ENCODE measurements at places on chromosomes 3 and 15. TPM values are rescaled to one million over a fixed set of nuclear protein-coding genes. Genes with fewer than 3 reads are reported as not detected.
A peak's percentile ranks its signal among the peaks of the same experiment; 100 is the strongest.

- DNase-seq, result no peak
- peaks cover 100% of the 10 kb centered on the region for H3K36me3 ChIP-seq
- H3K4me1 ChIP-seq, result no peaks in the 10 kb centered on the region
- H3K27ac ChIP-seq, result no peak overlapping the region
Measured at GRCh38 chr3:122548076-122548475, 16.0 kb downstream of the PARP9 start.

The KCNAB1 gene
- 2.5 TPM for polyA plus RNA-seq

DNA sequence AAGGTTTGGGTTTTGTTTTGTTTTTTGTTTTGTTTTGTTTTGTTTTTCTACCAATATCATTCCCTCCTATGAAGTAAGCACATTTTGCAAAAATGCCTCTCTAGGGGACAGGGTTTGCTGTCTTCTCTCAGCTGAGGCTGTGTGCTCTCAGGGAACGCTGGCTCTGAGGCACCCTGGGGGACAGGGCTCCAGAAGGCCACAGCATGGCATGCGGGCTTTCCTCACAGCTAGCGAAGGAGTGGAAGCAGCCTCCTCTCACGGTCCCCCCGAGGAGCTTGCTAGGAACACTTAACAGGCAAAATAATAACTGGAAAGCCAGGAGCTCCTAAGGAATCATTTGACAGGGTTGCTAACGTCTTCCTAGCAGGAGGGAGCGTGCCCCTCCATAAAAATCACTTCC lies 227.7 kb upstream of the ST8SIA2 start:
- H3K4me1 ChIP-seq, result peaks cover 17% of the 10 kb centered on the region
- H3K4me3 ChIP-seq, result no peak overlapping the region
- H3K27me3 ChIP-seq, result no peaks in the 10 kb centered on the region
- no peak for DNase-seq
- H3K36me3 ChIP-seq, result no peaks in the 10 kb centered on the region

The KCNMB2 gene
- 2.8 TPM for polyA plus RNA-seq

GRCh38 chr3:4730719-4731118 lies 237.6 kb downstream of the ITPR1 start:
- H3K27ac ChIP-seq, result no peak overlapping the region

The RYR3 gene
- polyA plus RNA-seq, result 0.06 TPM

- no peak overlapping the region for H3K27ac ChIP-seq
- no peak for DNase-seq
- H3K27me3 ChIP-seq, result no peaks in the 10 kb centered on the region
- H3K36me3 ChIP-seq, result peaks cover 34% of the 10 kb centered on the region
- no peak overlapping the region for H3K4me3 ChIP-seq
Measured at GRCh38 chr3:136122006-136122405, 74.1 kb downstream of the MSL2 start.

The GHSR gene
- not detected for polyA plus RNA-seq

The FBLN2 gene
- polyA plus RNA-seq, result 55.9 TPM

- no peak for DNase-seq
- H3K4me1 ChIP-seq, result peaks cover 3% of the 10 kb centered on the region
- peak overlapping the region; percentile 61 for H3K4me3 ChIP-seq
- peaks cover 8% of the 10 kb centered on the region for H3K27me3 ChIP-seq
- H3K27ac ChIP-seq, result peak overlapping the region; percentile 96
- peaks cover 19% of the 10 kb centered on the region for H3K36me3 ChIP-seq
Measured at GRCh38 chr15:96331945-96332636, 1.6 kb downstream of the NR2F2 start.

DNA sequence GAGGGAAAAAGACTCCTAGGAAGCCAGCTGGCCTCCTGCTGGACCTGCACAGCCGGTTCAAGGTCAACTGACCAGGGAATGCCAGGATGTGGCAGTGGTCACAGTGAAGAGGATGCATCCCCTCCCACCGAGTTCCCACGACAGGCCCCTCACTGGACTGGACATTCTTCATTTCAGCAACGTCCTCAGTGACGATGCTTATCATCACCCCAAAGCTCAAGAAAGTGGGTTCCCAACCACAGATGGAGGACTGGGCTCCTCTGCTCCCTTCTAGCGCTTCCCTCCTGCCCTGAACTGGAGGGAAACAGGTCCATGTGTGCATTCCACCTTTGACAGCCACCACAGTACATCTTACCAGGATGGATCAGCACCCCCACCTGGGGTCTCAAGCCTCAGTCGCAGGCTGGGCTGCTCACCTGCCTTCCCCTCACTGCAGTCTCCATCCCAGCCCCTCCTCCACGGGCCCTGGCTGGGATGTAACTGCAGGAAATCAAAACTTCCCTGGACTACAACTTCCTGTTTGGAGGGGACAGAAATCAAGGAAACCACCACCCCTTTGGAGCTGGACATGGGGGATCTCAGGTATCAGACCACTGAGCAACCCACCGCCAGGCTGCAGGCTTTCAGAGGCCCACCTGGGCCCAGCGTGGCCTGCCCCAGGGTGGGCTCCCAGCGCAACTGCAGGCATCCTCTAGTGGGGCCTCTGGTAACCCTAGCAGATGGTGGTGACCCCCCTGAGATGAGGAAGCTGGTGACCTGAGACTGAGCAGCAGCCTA lies 7.3 kb downstream of the CALML4 start:
- H3K27ac ChIP-seq, result peak overlapping the region; percentile 5
- H3K4me1 ChIP-seq, result peaks cover 4% of the 10 kb centered on the region
- DNase-seq, result no peak
- H3K4me3 ChIP-seq, result no peak overlapping the region

The NEK10 gene
- polyA plus RNA-seq, result 0.36 TPM

GRCh38 chr3:134249935-134250716 lies 533 bp downstream of the RYK start:
- peak overlapping the region; percentile 89 for H3K27ac ChIP-seq
- peak; percentile 68 for DNase-seq
- peaks cover 3% of the 10 kb centered on the region for H3K4me1 ChIP-seq
- H3K27me3 ChIP-seq, result no peaks in the 10 kb centered on the region
- H3K36me3 ChIP-seq, result no peaks in the 10 kb centered on the region
- peak overlapping the region; percentile 64 for H3K4me3 ChIP-seq

DNA sequence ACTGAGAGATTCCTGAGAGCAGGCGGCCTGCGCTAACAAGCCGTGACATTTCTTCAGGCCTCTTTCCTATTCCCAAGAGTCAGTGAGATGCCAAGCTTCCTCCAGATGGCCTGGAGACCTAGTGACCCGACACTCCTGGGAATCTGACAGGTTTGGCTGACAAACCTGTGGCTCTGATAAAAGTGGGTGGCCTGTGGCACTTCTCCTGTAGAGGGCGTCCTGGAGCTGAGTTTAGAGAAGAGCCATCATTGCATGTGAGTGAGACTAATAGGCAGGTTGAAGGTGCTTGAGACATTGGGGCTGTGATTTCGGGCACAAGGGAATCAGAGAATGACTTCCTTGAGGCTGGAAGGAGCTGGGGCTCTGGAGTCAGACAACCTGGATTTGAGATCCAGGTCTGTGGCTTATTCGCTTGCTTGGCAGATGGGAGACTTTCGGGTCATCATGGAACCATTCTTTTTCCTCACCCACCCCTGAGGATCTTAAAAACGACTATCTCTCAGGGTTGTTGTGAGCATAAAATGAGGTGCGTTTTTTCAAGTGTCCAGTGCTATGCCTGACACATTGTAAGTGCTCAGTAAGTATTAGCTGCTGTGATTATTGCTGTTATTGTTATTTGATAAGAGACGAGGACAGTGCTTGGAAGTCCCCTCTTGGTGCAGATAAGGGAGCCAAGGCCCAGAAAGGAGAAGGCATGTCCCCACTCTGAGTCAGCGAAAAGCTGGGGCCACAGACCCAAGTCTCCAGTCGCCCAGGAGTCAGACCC lies 77.2 kb downstream of the SCN10A start:
- H3K36me3 ChIP-seq, result no peaks in the 10 kb centered on the region
- DNase-seq, result no peak
- no peaks in the 10 kb centered on the region for H3K27me3 ChIP-seq
- no peaks in the 10 kb centered on the region for H3K4me1 ChIP-seq

The TMEM266 gene
- not detected for polyA plus RNA-seq

GRCh38 chr15:61037031-61037430 lies 192.1 kb downstream of the RORA start:
- no peaks in the 10 kb centered on the region for H3K27me3 ChIP-seq
- no peak overlapping the region for H3K27ac ChIP-seq
- no peak for DNase-seq
- peaks cover 50% of the 10 kb centered on the region for H3K4me1 ChIP-seq

DNA sequence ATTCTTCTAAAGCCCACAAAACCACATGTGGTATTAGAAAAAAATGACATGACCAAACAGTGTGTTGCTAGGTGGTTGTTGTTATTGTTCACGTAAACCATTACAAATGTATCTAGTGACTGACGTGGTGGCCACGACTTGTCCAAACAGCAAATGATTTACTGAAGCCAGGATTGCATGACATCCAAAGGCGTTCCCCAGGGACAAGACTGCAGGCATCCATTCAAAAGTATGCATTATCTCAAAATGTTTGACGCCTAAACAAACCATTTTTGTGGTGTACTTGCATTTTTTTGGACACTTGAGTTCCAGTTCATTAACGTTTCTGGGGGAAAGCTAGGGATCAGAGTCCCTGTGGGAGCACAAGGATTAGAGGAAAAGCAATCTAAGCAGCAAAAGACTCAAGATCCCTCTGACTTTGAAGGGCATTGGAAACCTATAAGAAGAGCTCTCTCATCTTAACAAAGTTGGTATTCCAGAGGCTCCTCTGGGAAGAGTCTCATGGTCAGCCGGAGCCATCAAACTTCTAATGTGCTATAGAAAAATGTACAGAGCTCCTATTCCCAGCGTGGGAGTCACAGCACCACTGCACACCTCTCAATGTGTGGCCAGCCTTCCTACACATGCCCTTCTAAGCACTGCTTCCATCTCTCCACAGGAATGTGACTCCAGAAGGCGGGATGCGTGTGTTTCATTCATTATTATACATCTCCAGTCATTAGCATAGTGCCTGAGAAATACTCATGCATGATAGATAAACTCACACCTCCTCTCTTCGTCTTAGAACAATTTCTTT lies 62.9 kb downstream of the FBN1 start:
- H3K27me3 ChIP-seq, result no peaks in the 10 kb centered on the region
- DNase-seq, result peak; percentile 35
- no peak overlapping the region for H3K27ac ChIP-seq
- H3K36me3 ChIP-seq, result no peaks in the 10 kb centered on the region
- H3K4me3 ChIP-seq, result no peak overlapping the region

GRCh38 chr3:11269007-11269406 lies 3.2 kb upstream of the ATG7 start:
- no peaks in the 10 kb centered on the region for H3K27me3 ChIP-seq
- peaks cover 13% of the 10 kb centered on the region for H3K4me1 ChIP-seq
- DNase-seq, result no peak
- H3K27ac ChIP-seq, result no peak overlapping the region
- H3K36me3 ChIP-seq, result no peaks in the 10 kb centered on the region

- no peak for DNase-seq
- peaks cover 6% of the 10 kb centered on the region for H3K27me3 ChIP-seq
- H3K36me3 ChIP-seq, result no peaks in the 10 kb centered on the region
Measured at GRCh38 chr15:27382361-27383025, 411.5 kb downstream of the GABRG3 start.

The CCR2 gene
- 0.15 TPM for polyA plus RNA-seq

The C3orf70 gene
- 0.75 TPM for polyA plus RNA-seq

The ZNF106 gene
- polyA plus RNA-seq, result 52.6 TPM

GRCh38 chr3:63656786-63657185 lies 4.3 kb downstream of the SNTN start:
- H3K27ac ChIP-seq, result no peak overlapping the region
- H3K4me3 ChIP-seq, result no peak overlapping the region
- no peaks in the 10 kb centered on the region for H3K36me3 ChIP-seq
- no peaks in the 10 kb centered on the region for H3K27me3 ChIP-seq
- no peak for DNase-seq

DNA sequence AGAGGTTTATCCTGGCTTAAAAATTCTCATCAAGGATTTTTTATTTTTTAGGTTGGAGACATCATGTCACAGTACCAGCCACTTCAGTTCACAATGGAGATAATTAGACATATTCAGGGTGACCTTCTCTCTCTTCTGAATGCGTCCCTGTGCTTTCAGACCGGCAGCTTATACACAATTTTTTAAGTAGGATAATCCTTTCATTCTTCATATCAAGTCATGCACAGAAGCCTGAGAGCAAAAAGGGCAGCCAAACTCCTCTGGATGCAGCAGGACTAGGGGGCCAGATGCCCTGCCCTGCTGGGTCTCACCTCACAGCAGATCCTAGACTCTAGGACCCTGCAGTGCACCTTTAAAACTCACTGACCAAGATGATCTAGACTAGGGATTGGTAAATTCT lies 210.4 kb downstream of the ERC2 start:
- peaks cover 5% of the 10 kb centered on the region for H3K27me3 ChIP-seq
- no peak overlapping the region for H3K27ac ChIP-seq
- no peak for DNase-seq
- no peaks in the 10 kb centered on the region for H3K36me3 ChIP-seq

- H3K27me3 ChIP-seq, result no peaks in the 10 kb centered on the region
- no peaks in the 10 kb centered on the region for H3K36me3 ChIP-seq
- no peak overlapping the region for H3K4me3 ChIP-seq
- H3K4me1 ChIP-seq, result peaks cover 78% of the 10 kb centered on the region
- DNase-seq, result no peak
Measured at GRCh38 chr3:16913264-16913580, 28.5 kb downstream of the PLCL2 start.

DNA sequence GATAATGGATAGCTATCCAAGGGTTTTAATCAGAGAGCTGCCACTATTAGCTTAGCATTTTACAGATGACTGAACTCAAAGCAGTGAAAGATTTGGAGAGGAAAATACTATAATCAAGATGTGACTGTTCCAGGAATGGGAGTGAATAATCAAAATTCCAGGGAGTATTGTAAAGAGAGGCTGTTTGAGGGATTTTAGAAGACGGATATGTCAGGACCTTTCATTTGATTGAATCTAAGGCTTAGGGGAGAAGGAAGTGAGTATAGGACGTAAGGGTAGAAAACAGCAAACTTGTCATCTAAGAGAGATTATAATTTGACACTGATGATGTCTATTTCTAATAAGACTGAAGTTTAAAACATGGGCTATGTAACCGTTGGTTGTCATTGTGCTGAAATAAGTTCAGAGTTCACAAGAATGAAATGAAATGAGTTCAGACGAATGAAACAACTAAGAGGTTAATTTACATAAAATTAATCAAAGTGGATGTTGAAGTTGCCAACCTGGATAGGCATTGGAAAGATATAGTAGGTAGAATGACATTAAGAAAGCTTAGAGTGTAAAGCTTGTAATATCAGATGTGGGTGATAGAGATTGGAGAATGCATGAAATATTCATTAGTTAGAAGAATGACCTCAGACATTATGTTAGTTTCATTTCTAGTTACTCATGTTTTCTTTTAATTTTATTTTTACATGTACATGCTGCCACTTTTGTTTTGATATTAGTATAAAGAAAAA lies 842.8 kb downstream of the SI start:
- no peak overlapping the region for H3K27ac ChIP-seq
- H3K36me3 ChIP-seq, result no peaks in the 10 kb centered on the region
- no peaks in the 10 kb centered on the region for H3K4me1 ChIP-seq
- no peak overlapping the region for H3K4me3 ChIP-seq

The AMIGO3 gene
- polyA plus RNA-seq, result 2.1 TPM
